ENCODE measurements at places on chromosomes 12 and 14. TPM values are rescaled to one million over a fixed set of nuclear protein-coding genes. Genes with fewer than 3 reads are reported as not detected.

Gene MYF5
- not detected for polyA plus RNA-seq

Gene OASL
- polyA plus RNA-seq = 57.6 TPM

Gene FAM90A1
- polyA plus RNA-seq = 0.41 TPM

Gene CYP46A1
- polyA plus RNA-seq = 0.35 TPM

Gene IL23A
- not detected for polyA plus RNA-seq

All from sigmoid colon (tissue), 7 donors.